ENCODE measurements at places on chromosomes 11 and 22.

DNA sequence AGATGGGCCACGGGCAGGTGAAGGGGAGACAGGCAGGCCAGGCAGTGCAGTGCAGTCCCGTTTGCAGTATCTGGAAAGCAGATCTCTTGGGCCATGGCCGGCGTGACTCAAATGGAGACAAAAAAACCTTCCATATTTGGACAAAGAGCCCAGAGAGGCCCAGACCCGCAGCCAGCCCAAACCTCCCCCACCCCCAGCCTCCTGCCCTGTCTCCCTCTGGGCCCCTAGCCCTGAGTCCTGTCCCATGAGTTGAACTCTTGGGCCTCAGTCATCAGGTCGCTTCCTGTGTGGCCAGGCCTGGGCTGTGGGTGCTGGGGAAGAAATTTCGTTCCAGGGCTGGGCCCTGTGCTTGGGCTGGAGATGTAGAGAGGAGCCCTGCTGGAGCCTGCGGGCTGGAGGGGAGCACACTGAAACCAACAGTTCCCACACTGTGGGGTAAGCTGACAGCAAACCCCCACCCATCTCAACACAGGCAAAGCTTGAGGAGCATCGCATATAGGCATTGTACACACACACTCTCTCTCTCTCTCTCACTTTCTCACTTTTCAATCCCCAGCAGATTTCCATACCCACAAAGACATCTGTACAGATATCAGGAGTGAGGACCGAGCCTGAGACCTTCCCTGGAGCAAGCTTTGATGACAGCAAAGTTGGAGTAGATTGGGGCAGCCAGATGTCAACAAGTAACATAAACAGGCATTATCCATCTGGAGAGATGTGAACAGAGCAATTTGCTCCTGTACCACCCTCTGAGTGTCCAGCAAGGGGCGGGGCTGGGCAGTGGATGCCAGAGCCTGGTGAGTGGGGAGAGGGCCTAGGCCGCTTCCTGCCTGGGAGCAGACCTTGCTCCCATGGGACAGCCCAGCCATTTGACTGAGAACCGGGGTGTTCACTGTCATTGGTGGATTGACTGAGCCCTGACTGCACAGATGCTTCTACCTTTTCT is 17.2 kb downstream of the ARHGEF17 start:
- DNase-seq, result no peak

DNA sequence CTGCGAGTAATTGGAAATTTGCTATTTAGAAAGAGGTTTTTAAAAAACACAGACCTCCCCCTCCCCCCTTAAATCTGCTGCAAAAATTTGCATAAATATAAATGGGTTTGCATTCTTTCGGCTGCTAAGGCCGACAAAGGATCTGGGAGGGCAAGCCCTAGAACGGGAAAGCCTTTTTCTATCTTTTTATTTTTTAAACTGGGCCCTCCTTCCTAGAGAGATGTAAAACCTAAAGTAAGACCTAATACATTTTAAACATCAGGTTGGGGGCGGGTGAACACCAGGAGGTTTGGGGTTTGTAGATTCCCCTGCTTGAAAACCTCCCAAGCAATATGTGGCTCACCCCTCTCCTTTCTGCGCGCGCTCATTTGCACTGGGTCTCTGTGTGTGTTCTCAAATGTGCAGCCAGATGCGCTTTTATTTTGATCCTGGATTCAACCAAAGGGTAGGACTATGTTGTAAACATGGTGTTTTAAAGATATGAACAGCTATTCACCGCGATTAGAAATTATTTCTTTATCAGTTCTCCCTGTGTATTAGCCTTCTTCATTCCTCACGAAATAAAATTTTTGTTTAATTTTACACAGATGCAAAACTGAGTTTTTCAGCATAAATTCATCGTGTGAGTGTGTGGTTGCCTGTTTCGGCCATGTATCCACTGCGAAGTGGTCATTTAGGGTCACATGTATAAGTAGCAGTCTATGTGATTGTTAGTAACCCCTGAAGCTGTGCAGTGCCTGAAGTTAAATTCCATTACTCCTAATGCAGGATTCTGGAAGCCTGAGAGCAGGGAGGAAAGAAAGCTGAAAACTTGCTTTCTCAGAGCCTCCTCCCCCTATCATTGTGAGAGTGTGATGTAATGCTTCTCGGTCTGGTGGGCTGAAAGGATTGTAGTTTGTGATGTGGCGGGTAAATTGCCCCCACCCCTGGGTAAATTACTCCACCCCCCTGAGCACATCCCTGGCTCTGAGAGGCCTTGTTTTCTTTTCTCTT is 988 bp downstream of the TNRC6B start:
- no peak for DNase-seq

DNA sequence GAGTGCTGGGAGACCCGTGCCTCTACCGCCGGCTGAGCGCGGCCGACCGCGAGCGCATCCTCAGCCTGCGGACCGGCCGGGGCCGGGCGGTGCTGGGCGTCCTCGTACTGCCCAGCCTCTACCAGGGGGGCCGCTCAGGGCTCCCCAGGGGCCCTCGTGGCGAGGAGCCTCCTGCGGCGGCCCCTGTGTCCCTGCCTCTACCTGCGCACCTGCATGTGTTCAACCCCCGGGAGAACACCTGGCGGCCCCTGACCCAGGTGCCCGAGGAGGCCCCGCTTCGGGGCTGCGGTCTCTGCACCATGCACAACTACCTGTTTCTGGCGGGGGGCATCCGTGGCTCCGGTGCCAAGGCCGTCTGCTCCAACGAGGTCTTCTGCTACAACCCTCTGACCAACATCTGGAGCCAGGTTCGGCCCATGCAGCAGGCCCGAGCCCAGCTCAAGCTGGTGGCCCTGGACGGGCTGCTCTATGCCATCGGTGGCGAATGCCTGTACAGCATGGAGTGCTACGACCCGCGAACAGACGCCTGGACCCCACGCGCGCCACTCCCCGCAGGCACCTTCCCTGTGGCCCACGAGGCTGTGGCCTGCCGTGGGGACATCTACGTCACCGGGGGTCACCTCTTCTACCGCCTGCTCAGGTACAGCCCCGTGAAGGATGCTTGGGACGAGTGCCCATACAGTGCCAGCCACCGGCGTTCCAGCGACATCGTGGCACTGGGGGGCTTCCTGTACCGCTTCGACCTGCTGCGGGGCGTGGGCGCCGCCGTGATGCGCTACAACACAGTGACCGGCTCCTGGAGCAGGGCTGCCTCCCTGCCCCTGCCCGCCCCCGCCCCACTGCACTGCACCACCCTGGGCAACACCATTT is 3.5 kb downstream of the KLHDC7B start:
- DNase-seq, result no peak

DNA sequence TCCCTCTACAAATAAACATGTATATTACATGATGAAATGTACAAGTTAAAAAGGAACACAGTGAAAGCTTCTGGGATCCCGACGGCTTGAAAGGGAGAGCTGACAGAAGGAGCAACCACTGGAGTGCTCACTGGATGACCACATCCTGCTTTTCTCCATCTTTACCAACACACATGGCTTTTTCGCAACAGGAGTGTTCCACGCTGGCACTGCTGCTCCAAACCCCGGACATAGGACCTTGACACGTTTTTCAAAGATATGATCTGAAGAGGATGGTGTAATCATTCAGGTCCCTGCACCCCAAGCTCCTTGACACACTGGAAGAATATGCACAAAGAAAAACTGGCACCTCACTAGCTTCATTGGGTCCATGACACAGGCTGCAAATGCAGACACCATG is 121.9 kb downstream of the LARGE1 start:
- DNase-seq, result no peak

DNA sequence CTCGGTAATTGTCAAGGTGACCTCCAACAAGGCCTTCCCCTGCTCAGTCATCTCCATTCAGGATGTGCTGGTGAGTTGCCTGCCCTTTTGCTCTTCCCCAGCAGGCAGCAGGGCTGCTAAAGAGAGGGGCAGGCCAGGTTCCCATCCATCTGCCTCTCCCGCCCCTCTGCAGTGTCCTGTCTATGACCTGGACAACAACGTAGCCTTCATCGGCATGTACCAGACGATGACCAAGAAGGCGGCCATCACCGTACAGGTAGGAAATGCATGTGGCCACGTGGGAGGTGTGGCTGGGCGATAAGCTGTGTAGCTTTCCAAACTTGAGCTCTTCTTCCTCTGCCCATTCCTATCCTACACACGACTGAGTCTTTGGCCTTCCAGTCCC is 4.0 kb downstream of the SIDT2 start:
- no peak for DNase-seq

DNA sequence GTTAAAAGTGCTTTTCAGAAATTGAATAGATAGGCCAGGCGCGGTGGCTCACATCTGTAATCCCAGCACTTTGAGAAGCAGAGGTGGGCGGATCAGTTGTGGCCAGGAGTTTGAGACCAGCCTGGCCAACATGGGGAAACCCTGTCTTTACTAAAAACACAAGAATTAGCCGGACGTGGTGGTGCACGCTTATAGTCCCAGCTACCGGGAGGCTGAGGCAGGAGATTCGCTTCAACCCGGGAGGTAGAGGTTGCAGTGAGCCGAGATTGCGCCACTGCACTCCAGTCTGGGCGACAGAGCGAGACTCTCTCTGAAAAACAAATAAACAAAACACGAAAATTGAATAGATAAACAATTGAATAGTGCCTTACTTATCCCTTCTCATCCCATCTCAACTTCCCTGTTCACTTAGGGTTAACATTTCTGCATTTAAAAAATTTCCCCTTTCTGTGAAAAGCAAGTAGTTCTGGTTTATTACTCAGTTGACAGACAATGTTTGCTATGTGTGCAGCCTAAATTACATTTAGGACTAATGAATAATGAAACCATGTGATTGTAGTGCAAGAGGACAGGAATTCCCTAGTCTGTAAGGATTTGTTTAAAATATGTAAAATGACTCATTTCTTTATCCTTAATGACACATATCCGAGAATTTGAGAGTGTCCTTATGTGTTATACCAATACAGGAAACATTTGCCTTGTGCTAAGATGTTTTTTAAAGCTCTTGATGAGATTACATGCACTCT is 6.0 kb downstream of the RNF169 start:
- no peak for DNase-seq

GRCh38 chr11:128323381-128323780 is 264.0 kb downstream of the ETS1 start:
- DNase-seq, result no peak

DNA sequence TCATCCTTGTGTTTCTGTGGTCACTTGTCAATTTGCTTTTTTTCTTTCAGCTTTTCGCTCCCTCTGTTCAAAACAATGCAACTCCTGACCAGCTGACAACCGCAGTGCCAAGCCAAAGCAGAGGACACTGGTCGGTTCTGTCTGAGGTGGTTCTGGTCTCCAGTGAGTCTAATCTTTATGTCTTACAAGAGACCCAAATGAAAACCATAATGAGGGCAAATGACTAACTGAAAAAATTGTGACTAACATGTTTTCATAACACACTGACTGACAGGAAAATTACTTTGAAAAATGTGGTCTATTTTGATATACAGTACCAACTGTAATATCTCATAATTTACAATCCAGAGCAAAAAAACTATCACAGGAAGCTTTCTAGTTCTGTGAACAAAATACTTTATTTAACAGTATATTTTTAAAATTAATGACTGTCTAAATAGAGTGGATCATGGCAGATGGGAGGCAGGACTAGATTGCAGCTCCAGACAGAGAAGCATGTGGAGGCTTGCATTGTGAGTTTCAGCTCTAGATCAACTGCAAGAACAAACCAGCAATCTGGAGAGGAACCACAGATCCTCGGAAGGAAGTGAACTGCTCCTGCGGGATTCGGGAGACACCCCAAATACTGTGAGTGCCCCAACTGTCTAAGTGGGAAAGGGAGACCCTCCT is 311.8 kb downstream of the SBF2 start:
- DNase-seq, result no peak

GRCh38 chr11:110455718-110456117 is 26.0 kb downstream of the FDX1 start:
- DNase-seq, result no peak
